DMS53 (cell line): ENCODE measurements at places on chromosomes 4 and X.

DNA sequence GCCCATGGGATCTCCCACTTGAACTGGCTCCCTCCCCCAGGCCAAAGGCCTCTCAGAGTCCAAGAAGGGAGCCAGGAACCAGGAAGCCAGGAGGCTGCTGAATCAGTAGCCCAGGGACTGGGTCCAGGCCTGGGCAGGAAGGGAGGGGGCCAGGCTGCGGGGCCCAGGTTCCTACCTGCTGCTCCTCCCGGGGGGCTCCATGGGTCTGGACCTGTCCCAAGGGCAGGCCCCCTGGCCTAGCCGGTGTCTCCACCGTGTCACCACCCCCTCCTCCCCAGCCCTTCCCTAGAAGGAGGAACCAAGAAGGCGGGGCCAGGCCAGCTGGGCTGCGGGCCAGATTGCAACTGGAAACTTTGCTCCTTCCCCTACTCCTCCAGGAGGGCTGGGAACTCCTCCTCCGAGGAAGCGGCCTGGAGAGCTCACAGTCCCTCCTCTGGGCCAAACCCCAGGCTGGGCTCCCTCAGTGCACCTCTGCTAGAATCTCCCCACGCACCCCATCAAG lies at the start of gene IQSEC2:
Gene IQSEC2, minus strand, starts transcription at position 264 of the 502 bp plus-strand sequence.
- peak; percentile 29 for DNase-seq

GRCh38 chr4:168019019-168019651 lies 73.2 kb upstream of the ANXA10 start:
- DNase-seq: no peak

DNA sequence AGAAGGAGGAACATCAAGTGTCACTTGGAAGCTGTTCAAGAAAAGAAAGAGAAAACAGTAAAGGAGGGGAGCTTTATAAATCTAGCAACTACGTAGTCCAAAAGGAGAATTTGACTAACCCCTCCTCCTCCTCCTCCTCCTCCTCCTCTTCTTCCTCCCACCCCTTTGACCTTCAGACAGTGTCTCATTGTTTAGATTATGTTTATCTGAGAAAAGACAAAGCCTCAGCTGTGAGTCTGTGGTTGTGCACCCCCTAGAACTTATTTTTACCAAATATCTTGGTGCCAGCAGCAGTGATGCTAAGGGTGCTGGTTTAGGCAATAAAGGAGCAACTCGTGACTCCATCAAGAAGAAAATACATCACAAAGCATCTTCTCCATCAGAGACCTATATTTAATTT lies 68.9 kb upstream of the BMP2K start:
- no peak for DNase-seq

- DNase-seq: no peak
Observed at GRCh38 chr4:88308587-88308986, 24.2 kb upstream of the PPM1K start.
